ENCODE measurements at places on chromosomes 3 and 15.

- no peak for DNase-seq
These were observed 2.7 kb upstream of the PCCB start for GRCh38 chr3:136247436-136247835.

DNA sequence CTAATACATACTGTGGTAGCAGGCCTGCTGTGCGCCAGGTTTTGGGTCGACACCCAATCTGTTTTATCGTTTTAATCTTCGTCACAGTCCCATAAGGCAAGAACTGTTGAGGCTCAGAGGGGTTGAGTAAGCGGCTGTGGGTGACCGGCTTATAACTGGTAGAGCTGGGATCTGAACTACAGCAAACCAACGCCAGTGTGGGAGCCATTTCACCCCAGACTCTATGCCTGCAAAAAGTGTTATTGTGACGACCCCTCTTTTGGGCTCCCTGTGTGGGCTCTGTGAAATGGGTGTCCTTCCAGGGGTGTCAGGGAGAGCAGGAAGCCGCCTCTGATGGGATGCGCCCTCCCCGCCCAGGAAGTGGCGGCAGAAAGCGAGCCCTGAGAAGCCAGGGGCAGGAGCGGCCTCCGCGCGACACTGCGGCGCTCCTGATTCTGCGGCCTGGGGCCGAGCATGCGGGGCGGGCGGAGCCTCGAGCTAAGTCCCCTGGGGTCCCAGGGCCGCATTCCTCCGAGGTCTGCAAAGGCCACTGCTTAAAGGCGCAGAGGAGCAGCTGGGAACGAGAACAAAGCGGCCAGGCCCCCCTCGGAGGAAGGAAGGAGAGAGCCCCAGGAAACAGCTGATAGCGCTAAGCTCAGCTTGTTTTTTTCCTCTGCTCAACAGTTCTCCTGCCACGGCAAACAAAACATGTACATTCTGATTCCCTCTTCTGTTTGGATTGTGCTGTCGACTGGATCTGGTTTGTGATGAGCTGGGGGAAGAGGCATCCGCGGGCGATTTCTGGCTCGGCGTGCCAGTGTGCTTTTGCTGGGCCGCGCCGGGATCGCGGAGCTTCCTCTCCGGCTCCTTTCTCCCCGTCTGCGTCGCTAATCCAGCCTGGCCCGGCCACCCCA lies 33.9 kb downstream of the GRK7 start:
- peak; percentile 39 for DNase-seq

DNA sequence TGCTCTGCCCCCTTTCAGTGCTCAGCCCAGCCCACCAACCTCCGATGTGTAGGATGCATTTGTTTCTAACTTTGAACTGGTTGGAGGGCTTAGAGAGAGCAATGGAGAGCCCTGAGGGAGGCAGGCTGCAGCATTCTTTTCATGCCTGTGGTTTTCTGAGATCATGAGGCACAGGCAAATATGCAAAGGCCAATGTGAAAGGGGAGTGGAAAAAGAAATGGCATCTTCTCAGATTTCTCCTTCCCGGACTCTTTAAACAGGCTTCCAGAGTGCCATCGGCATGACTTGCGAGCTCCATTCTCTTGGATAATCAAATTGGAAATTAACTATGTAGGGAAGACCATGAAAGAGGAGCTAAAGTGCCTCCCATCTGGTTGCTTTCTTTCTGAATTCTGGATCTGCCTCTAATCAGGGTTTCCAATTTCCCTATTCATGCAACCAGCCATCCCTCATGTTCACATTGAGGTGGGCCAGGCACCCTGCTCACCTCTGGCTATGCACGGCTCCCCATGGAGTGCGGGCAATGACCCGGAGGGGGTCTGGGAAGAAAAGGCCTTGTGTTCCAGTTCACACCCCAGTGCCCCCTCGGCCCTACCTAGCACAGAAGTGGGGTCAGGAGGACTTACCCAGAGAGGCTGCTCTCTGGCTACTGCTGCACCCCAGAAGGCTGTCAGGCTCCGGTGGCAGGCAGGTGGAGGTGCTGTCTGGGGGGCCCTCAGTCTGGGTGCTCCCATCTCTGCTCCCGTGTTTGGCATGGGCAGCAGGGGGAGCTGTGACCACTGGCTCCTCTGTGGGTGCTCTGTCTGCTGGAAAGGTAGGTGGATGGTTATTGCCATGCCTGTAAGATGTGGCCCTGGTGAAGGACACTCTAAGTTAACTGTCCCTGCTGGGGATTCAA lies 16.1 kb downstream of the AMOTL2 start:
- peak; percentile 97 for DNase-seq

- no peak for DNase-seq
These were observed 101.2 kb downstream of the LPP start for GRCh38 chr3:188255190-188255589.

DNA sequence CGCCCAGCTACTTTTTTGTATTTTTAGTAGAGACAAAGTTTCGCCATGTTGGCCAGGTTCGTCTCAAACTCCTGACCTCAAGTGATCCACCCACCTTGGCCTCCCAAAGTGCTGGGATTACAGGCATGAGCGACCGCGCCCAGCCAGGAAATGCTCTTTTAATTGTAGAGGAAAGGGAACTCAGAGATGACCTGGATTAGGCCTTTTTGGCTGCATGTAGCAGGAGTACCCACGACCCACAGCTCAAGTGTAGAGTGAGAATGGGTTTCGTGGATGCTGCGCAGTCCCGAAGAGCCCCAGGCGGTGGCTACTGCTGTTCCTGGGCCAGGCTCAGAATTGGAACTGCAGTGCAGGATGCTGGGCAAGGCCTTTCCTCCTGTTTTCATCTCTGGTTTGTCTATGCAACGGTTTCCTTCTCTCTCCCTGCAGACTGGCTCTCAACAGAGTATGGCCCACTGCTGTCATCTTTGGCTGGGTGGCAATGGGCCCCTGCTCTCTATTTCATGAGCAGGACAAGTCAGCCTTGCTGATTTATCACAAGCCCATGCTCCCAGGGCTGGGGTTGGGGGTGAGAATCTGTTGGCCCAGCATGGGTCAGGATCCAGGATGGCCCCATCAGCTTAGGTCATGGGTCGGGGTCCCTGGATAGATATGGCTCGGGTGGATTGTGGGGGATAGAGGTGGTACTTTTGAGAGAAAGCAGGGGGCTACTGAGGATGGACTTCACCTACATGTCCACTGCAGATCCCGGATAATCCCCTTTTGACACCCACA lies 51.2 kb downstream of the GASK1A start:
- no peak for DNase-seq

- DNase-seq: no peak
These were observed 51.3 kb downstream of the MBNL1 start for GRCh38 chr3:152319831-152320617.

- DNase-seq: no peak
These were observed 42.0 kb upstream of the SKOR1 start for GRCh38 chr15:67783303-67783702.
